NCI-H1092 (cell line): ENCODE measurements at places on chromosomes 1 and 21.
A peak's percentile ranks its signal among the peaks of the same experiment; 100 is the strongest.

GRCh38 chr1:87156124-87156523 lies 172.6 kb upstream of the LMO4 start:
- DNase-seq: no peak

DNA sequence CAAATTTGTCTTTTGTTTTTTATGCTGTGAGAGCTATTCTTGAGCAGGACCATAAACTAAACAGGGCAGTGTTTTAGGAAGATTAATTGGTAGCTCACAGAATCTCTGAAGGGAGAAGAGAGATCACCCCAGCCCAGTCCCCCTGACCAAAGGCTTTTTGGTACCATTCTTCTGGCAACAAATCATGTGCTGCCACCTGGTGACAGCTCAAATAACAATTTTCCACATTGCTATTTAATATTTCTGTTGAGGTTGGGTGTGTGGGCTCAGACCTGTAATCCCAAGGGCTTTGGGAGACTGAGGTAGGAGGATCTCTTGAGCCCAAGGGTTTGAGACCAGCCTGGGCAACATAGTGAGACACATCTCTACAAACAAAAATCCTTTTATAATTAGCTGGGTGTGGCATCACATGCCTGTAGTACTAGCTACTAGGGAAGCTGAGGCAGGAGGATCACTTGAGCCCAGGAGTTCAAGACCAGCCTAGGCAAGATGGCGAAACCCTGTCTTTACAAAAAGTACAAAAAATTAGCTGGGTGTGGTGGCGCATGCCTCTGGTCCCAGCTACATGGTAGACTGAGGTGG lies 2.2 kb upstream of the TESK2 start:
- peak; percentile 33 for DNase-seq

GRCh38 chr21:15754640-15755039 lies 24.9 kb downstream of the USP25 start:
- no peak for DNase-seq

DNA sequence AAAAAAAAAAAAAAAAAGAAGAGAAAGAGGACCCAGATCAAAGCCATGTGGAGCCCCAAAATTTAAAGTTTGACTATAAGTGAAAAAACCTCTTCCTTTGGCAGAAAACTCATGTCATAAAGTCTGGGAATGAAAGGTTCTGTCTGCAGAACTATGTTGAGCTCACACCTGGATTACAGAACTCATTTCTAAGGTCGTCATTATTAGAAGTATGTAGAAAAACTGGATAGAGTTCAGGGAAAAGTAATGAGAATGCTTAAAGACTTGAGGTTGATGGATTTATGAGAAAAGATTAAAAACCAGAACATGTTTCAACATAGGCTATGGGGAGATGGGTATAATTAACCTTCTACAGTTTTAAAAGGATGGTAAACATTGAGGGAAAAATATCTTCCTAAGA lies 90.7 kb upstream of the COL11A1 start:
- DNase-seq: no peak

DNA sequence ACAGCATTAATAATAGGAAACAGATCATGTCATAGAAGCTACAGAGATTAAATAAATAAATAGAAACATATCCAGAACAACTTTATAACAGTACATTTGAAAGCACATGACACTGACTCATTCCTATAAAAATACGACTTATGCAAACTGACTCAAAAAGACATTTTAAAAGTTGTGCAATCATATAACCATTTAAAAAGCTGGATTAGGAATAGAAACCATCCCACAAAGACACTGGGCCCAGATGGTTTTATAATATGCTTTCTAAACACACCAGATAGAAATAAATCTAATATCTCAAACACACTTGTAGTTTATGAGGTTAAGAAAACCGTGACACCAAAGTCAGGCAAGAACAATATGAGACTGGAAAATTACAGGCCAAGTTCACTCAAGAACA lies 47.6 kb downstream of the MATN1 start:
- no peak for DNase-seq

- DNase-seq: peak; percentile 45
Observed at GRCh38 chr1:181317261-181317930, 165.9 kb upstream of the CACNA1E start.

DNA sequence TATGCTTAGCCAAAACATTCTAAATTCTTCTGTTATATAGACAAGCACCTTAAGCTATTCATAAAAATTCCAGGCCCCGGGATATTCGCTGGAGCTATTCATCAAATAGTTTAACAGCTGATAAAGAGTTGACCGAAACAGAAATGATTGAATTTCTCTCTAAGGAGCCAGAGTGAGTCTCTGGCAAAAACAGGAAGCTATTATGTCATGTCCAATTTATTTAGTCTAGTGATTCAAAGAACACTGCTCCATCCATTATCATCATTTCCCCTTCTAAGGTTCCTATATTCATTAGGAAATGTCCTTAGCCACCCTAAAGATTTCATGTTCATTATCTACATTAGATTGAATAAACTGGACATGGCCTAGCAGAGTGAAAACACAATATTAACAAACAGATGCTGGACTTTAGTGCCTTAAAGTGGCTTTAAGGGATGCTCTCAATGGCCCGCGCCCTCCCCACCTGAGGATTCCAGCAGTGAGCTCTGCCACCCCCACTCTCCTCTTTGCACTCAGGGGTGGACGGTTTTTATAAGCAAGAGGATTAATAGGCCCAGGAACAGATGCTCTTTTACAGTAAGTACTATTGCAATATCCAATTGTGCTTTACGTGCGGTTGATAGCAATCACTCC lies 122.1 kb upstream of the RGS1 start:
- DNase-seq: no peak

GRCh38 chr1:205375835-205376545 lies 19.3 kb upstream of the KLHDC8A start:
- DNase-seq: peak; percentile 56

GRCh38 chr21:38944903-38945302 lies 139.2 kb downstream of the ETS2 start:
- DNase-seq: no peak

DNA sequence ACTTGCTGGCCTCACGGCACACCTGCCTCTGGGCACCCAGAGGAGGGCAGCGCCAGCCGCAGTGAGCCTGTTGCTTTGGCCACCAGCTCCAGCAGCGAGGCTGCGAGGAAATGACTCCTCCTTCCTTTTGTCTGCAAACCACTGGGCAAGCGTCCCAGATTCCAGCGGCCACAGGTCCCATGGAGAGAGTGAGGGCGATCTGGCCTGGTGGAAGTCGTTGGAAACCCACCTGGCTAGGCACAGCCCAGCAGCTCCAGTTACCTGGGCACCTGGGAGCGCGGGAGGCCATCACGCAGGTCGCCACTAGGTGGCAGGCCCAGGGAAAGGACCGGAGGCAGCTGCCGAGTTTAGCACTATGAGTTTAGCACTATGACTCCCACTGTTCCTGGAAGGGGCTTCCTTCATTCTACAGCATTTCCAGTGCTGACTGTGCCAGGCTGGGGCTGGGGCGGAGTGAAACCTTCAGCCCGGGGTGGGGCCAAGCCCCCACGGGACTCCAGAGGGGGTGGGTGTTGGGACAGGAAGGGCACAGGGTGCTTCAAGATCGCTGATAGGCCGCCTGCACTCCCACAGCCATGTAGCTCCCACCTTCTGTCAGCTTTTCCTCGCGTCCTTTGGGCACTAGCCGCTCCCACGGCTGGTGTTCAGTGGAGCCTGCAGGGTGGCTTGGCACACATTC lies 1.1 kb upstream of the ESPN start:
- DNase-seq: peak; percentile 57

- peak; percentile 69 for DNase-seq
Observed at GRCh38 chr1:7121622-7121988, 336.4 kb downstream of the CAMTA1 start.

DNA sequence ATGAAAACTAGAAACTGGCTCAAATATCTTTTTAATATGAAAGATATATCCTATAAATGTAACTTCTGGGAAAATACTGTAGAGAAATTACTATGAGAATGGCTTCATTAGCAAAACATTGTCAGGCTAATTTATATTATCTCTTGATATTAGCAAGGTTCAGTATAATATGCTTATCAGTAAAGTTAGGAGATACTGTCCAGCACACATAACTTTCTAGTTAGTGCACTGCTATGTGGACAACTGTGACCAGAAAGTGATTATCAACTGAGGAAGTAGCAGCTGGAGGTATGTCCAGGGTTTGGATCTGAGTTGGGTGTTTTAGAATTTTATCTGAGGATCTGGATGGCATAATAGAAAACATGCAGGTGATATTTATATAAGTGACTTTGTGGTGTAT lies 7.5 kb downstream of the LRRC8C start:
- DNase-seq: no peak

GRCh38 chr1:159936273-159936904 lies 9.0 kb downstream of the IGSF9 start:
- peak; percentile 28 for DNase-seq

DNA sequence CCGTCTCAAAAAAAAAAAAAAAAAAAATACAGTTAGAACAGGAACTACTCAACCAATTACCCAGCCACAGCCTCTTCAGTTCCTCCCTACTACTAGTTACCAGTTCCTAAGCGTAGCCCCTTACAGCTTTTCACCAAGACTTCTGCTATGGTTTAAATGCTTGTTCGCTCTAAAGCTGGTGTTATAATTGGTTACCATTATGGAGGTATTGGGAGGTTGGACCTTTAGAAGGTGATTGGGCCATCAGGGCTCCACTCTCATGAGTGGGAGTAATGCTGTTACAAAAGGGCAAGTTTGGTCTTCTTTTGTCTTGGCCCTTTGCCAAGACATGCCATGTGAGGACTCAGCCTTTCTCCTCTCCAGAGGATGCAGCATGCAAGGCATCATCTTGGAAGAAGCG lies 3.0 kb upstream of the SMPDL3B start:
- no peak for DNase-seq

DNA sequence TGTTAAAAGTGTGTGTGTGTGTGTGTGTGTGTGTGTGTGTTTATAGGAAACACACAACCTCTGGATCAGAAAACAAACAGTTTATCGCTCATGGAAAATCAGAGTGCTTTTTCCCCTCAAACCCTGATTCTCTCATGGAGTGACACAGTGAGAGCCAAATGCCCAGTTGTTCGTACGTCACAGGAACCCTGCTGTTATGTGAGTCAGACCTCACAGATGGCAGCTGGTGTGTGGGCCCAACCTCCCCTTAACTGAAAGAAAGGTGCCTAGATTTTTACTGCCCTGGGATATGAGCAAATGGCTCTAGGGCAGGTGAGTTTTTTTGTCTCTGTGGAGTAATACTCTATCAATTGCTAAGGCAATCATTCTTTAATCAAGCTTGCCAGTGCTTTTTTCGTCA lies 1788.1 kb downstream of the BRINP3 start:
- no peak for DNase-seq

DNA sequence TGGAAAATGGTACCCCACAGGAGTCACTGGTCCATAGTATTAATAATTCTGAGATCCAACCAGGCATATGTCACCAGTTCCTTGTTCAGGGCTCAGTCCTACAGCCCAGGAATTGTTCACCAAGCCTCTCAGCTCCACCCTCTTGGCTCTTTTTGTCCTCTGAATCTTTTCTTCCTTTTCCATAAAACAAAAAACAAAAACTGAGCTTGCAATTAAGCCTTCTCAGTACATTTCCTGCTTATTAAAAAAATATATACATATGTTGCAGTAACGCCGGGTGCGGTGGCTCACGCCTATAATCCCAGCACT lies 23.4 kb upstream of the KIF1B start:
- no peak for DNase-seq

- DNase-seq: no peak
Observed at GRCh38 chr1:197481101-197481500, 213.0 kb downstream of the CRB1 start.

GRCh38 chr1:231194843-231195516 lies 33.1 kb downstream of the TRIM67 start:
- no peak for DNase-seq

DNA sequence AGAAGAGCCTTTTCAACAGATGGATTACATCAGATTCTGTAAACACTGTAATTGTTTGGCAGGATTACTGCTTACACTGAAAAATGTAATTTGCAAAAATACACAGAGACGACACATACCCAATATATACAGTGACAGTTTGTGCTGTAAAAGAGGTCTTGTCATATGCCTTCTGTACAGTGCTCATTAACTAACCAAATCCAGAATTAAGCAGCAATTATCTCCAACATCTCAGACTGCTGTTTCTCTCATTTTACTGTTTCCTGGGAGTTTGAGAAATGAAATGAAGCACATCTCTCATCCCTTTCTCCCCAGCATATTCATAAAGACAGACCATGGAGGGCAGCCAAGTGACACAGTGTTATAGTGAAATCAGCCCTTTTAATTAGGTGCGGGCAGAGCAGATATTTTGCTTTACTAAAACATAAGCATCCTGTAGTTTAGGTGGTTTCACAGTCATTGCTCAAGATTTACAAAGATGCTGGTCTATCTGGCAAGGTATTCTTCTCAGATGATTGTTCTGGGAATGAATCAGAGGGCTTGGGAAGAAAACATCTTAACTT lies 618.4 kb upstream of the USP24 start:
- no peak for DNase-seq

DNA sequence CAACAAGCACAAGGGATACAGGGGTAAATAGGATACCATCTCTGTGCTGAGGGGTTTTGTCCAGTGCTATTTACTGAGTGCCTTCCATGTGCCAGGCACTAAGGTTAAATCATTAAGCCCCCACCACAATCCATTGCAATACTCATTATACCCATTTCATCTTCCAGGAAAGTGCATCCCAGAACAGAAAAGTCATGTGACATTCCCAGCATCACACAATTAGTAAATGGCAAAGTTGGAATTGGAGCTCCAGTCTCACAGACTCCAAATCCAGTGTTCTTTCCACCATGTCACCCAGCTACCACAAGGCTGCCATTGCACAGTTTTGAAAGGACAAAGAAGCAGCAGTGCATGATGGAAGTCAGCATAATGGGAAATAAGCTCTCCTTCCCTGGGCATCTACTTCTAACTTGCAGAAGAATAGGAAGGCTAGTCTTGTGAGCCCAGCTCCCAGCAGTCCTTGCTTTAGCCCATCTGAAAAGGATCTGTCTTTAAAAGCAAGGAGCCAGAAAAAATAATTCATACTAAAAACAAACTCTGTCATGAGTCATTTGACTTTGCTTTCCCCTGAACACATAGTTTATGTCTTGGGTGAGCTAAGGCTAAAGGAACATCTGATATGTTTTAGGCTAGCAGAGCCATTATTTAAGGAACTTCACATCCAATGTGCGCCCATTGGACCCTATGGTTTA lies 111.4 kb upstream of the HOOK1 start:
- no peak for DNase-seq

GRCh38 chr1:62234688-62235087 lies 40.0 kb downstream of the L1TD1 start:
- DNase-seq: no peak

DNA sequence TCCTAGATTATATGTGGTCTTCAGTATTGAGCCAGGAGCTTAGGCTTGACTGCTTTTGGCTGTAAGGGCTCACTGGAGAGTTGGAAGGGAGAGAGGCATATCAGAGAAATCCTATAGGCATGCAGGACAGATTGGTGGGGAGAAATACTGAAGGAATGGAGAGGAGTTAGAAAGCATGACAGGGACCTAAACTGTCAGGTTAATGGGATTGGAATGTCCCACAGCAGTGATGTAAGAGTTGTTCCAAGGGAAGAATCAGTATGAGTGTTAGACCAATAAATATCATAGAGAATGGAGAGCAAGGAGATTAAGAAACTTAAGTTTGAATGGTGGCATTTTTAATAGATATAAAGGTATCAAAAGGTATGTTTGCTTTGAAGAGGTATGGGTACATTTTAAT lies 39.7 kb downstream of the SLC35A3 start:
- DNase-seq: no peak

- DNase-seq: no peak
Observed at GRCh38 chr1:183670169-183670568, 17.1 kb upstream of the APOBEC4 start.

GRCh38 chr1:220353229-220354012 lies 81.2 kb upstream of the RAB3GAP2 start:
- DNase-seq: no peak
